ENCODE measurements at places on chromosomes 3 and 15.

DNA sequence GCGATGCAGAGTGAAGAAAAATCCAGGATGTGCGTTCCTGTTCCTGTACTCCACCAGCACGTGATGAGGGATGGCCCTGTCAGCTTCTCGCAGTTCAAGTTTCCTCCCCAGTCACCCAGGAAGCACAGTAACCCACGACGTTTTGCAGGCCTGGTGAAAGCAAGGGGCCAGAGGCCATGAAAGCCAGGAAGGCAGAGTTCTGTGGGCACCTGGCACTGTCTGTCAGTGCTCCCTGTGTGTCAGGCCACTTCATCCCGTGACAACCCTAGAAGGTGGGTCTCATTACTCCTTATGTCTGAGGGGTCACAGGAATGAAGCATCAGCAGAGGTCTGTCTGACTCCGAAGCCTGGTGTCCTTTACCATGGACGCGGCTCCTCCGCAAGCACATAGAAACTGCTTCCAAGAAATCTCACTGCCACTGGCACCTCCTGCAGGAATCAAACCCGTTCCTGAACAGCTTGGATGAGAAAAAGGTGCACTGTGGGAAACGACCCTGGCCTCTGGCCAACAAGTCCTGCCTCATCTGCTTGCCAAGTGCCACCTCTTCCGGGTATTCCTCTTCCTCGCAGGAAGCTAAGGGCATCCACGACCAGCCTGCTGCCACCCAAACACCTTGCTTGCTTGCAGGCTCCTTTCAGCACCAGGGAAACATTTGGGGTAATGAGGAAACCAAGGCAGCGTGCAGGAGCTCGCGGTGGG lies 14.6 kb downstream of the RAB43 start:
- no peak for DNase-seq

- no peak for DNase-seq
Observed at GRCh38 chr3:171375666-171376595, 84.3 kb downstream of the TNIK start.

DNA sequence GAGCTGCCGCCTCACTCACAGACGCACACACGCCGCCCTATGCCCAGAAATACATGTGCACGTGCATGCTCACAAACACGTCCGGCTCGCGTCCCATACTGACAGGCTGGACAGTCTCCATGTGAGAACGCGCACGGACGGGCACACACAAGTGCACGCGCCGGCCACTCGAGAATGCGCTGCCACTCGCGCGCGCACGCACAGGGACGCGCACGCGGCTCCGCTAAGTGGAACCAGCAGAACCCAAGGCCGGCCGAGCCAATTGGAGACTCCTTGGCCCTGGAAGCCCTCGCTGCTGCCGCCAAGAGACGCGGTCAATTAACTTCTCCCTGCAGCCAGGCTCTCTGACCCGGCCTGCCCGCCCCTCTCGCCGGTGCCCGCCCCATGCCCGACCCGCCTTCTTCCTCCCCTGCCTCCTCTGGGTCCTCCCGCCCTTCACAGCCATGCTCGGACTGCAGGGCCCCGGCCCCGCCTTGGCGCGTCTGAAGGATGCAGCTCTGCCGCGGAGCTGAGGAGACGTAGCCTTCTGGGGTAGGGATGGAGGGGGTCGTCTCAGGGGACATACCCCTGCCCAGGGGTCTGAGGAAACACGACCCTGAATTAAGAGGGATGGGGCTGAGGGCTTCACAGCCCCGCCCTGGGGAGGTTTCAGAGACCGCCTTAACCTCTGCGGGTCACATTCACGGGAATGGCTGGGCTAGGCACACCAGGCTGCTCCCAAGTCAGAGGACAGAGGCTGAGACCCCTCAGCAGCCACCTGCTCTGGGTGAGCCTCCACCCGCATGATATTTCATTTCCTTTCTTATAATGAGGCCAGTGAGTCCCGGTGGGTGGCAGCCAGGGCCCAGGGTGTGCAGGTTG lies 15.0 kb downstream of the PTH1R start:
- no peak for DNase-seq

DNA sequence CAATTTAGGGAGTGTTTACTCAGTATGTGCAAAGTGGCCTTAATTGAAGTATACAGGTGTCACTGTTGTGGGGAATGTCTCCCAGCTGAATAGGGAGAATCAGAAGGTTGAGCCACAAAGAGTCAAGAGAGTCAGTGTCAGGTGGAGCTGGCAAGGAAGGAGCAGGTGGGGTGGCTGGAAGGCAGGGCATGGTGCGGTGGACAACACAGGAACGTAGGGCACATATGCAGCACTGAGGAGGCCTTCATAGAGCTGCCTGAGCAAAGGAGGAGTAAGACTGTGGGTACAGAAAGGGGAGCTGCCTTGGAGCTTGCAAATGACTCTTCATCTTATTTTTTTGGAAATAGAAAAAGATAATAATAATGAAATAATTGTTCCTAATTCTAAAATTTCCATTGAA lies 20.0 kb downstream of the ARHGEF3 start:
- DNase-seq: no peak

DNA sequence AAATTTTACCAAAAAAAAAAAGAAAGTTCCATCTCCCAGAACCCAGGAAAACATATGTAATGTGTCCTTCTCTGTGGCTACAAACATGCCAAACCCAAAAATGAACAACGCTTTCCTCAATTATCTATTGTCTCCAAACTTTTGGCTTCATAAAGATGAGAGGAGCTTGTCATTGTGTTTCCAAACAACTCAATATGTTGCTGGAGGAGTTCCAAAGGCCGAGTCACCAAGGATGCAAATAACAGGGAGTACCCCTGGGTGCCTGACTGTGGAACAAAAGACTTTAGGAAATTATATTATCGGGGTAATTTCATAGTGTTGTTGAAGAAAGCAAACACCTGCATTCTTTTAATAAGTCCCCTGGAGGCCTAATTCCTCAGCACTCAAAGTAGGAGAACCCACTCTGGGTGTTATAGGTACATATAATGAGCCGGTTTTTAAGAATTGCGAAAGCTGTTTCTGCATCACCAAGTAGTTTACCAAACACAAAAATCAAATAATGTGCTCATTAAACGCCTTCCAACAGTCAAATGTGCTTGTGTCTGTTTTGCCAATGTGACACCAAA lies 206.3 kb upstream of the PRICKLE2 start:
- no peak for DNase-seq

- DNase-seq: no peak
Observed at GRCh38 chr3:67683522-67683921, 29.1 kb upstream of the SUCLG2 start.

- no peak for DNase-seq
Observed at GRCh38 chr3:108093021-108093420, 2.2 kb upstream of the CD47 start.

- DNase-seq: no peak
Observed at GRCh38 chr3:174132006-174132405, 727.1 kb upstream of the NAALADL2 start.
